ENCODE measurements at places on chromosomes 12 and 14.

DNA sequence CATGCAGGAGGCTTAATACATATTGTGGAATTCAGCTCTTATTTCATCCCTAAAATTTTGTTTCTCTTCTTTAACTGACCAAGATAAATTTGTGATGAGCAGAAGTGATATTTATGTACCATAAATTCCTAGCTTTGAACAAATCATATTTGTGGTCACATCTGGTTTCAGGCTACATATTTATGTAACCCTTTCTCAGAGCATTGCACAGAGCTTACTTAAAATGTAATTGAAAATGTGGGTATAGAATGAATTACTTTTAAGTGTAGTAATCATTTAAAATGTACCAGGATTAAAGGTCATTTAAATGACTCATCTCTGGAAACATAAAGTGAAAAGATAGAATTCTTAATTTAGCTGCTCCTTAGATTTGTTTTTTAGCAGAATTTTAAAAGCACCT is 129.9 kb upstream of the FRMD6 start:
- no peak for DNase-seq

DNA sequence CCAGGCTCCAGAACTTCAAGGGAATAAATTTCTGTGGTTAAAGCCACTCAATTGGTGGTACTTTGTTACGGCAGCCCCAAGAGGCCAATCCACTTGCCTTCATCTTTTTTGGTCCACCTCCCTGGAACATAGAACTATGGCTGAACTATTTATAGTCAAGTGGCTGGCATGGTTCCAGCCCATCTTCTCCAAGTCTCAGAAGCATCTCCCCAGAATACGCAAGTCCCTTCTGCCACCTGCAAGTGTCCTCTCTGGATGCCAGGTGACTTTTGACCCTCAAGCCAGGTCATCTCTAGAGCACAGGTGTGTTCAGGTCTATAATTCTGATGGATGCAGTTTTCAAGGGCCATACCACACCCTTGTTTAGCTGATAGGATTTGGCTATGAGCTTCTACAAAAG is 371.5 kb downstream of the AACS start:
- no peak for DNase-seq

- DNase-seq: no peak
Measured at GRCh38 chr12:94263011-94263811, 114.8 kb downstream of the PLXNC1 start.

- DNase-seq: no peak
Measured at GRCh38 chr14:90467501-90467900, 70.7 kb downstream of the CALM1 start.

DNA sequence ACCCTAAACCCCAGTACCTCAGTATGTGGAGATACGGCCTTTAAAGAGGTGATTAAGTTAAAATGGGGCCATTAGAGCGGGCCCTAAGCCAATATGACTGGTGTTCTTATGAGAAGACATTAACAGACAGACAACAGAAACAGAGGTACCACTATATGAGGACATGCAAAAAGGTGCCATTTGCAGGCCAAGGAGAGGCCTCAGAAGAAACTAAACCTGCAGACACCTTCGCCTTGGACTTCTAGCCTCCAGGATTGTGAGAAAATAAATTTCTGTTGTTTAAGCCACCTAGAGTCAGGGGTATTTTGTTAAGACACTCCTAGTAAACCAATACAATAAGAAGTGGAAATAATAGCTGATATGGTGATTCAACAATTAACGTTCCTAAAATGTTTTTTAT is 32.6 kb downstream of the PTPRB start:
- no peak for DNase-seq

DNA sequence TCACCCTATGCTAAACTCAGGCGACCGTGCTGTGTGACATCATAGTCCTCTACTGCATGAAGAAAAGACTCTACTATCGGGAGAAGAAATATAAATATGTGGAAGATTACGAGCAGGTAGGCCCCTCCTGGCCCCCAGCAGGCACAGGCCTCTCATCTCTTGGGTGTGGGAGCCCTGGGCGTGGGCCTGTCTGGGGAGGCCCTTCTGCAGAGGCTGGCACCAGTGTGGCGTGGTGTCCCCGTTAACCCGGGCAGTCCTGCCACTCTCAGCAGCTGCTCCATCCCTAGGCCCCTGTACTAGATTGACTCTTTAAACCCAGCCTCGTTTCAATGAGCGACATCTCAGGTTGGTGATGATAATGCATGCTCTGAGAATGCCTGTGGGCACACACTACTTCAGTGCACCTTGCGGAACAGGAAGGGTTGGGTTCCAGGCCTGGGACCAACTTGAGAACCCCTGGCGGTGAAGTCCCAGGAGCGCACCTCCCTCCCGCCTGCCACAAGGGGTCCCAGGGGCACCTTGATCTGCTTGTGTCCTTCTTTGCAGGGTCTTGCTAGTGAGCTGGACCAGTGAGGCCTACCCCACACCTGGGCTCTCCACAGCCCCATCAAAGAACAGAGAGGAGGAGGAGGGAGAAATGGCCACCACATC is 23.2 kb downstream of the P2RX4 start:
- no peak for DNase-seq

DNA sequence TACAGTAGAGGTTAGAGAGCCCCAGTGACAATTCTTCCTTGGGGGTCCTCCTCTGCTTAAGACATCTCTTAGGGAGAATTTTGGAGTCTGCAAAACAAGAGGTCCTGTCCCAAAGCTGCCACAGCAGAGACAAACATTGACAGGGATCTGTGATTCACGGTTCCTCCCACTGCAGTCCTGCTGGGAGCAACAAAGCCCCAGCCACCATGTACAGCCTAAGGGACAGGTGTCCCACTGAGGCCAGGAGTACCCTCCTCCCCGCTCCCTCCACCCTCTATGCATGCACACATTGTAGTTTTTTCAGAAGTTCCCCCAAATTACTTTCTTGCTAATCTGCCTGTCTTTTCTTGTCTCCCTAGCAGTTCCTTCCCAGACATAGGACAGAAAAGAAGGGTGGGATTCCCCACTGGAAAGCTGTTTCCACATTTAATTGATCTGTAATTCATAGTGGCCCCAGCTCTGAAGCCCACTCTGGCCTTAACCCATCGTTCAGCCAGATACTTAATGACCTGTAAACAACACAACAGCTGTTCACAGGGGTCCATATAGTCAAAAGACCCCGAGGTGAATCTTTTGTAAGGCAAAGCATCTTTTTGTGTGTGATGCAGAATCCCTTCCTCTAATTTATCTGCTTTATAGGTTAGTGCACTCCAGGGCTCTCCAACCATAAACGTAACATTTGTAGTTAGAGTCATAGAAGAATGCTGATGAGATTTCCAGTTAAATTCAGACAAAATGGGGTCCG is 13.9 kb upstream of the PRICKLE1 start:
- DNase-seq: no peak

DNA sequence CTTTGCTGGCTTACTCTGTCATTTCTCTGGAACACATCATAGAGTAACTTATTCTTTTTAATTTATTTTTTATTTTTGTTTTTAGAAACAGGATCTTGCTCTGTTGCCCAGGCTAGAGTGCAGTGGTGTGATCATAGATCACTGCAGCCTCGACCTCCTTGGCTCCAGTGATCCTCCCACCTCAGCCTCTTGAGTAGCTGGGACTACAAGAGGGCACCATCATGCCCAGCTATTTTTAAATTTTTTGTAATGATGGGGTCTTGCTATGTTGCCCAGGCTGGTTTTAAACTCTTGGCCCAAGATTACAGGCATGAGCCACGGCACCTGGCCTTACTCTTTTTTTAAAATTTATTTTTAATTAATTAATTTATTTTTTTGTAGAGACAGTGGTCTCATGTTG is 32.2 kb upstream of the RD3L start:
- no peak for DNase-seq

DNA sequence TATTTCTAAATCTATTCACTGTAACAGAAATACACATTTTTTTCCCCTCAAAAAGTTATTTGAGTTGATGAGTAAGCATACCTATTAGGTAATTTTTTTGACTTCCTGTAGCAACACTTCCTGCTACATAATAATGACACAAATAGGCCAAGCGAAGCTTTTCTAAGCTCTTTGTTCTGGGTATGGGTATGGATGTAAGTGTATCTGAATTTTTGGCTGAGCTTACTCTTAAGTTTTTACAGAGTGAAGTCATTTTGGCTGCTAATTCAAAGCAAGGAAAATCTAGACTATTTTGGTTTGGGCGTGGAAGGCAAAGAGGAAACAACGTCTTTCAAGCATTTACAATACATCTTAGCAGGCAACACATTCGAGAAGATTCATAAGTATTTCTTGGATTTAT is 1206.0 kb upstream of the FLRT2 start:
- no peak for DNase-seq

- no peak for DNase-seq
Measured at GRCh38 chr14:105377555-105378182, 20.7 kb upstream of the TEX22 start.

DNA sequence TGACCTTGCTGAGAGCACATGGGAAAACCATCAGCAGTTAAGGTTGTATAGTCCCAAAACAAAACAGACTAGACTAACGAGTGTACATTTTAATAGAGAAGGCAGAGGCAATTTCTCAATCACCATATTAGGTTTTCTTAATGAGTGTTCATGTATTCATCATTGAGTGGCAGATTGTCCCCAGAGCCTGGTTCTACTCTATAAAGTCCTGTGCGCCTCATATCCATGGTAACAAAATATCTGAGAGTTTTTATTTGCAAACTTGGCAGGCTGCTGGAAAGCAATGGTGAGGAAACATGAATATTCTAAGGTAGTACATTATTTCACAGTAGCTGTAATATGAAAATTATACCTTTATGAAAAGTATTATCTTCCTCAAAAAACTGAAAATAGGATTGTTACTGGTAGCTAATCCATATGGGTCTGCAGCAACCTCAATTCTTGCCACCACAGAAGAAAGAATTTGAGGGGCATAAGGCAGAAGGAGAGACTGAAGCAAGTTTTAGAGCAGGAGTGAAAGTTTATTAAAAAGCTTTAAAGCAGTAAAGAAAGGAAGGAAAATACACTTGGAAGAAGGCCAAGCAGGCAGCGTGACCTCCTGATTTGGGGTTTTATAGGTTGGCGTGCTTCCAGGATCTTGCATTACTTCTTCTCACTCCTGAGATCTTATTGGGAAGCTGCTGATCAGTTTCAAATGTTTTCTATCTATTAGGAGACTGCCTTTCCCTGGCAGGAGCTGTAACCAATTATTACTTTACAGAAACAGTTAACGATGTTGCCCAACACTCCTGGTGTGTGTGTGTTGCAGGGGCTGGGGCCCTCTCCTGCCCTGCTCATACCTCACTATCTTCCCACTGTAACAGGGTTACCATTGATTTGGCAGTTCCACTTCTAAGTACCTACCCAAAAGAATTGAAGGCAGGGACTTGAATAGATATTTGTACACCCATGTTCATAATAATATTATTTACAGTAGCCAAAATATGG is 154.0 kb upstream of the NUDT4 start:
- DNase-seq: no peak

DNA sequence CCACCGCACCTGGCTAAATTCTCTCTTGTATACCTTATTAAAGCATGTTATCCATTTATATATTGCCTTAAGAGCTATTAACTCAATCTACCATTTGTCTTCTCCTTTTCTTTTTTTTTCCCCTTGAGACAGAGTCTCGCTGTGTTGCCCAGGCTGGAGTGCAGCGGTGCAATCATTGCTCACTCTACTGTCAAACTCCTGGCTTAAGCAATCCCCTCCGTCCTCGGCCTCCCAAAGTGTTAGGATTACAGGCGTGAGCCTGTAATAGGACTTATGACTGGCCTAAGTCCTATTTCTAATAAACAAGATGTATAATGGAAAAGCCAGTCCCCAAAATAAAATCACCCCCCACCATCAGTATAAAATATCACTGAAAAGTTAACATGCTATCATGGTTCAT is 14.4 kb downstream of the SNX6 start:
- no peak for DNase-seq

- DNase-seq: peak; percentile 78
Measured at GRCh38 chr12:12032851-12033797, 37.6 kb upstream of the BCL2L14 start.
